ENCODE measurements at places on chromosomes 11 and 22.

DNA sequence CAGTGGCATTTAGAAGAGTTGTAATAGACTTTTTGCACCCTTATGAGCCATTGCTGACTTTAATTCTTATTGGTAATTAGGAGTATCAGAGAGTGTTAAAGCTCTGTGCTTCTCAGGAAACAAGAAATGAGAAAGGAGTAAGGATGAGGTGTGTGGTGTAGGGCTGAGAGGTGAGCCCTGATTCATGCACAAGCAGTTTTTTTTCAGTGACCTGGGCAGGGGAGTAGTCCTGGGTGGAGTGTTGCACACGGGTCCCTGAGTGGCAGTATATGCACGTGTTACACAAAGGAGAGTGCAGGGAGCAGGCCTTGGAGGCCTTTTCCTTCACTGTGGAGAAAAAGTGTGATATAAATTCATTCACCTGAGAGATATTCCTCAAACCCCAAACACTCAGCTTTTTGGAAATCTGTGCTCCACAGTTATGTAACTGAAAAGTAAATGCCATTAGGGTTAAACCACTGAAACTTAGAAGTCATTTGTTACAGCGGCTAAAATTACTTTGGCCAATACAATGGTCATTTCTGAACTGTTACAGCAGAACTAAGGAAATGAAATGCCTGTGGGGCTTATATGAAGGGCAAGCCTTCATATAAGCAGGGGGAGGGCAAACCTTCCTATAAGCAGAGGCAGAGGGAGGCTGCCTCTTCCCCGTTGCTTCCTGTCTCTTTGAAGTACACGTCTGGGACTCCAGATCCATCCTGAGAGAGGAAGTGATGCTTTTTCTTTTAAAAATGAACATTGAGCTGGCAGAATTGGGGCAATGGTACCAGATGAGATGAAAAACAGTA is 62.6 kb upstream of the OLFML1 start:
- no peak for DNase-seq

- no peak for DNase-seq
Measured at GRCh38 chr11:122779047-122779629, 59.2 kb upstream of the CRTAM start.

DNA sequence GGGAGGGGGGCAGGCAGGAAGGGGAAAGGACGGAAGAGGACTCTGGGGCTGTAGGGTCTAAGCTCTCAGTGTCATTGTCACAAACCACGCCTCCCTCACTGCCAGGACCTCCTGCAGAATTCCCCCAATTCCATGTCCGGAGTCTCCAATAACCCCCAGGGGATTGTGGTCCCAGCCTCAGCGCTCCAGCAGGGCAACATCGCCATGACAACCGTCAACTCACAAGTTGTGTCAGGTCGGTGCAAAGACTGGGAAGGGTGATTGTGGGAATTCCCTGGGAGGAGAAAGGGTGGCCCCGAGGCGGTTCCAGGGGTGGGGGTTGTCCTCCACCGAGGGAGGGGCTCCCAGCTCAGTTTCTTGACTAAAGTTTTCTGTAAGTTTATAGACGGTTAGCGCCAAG is 86.0 kb downstream of the FEZ1 start:
- no peak for DNase-seq

DNA sequence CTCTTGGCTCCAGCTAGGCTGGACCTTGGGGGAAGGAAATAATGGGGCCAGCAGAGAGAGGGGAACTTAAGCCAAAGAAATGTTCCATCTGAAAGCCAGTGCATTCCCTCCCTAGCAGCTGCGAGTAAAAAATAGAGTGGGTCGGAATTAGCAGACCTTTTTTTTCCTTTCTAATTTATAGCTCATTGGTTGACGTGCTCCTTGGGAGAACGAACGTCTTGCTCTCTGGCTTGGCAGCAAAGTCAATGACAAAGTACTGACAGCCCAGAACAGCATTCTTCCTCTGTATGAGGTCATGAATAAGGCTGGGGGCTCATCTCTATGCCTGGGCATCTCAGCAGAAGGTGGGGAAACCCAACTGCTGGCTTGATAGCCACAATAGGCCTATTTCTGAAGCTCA is 65.0 kb downstream of the SEZ6L start:
- DNase-seq, result no peak

- DNase-seq, result no peak
Measured at GRCh38 chr11:118001494-118001971, 15.3 kb downstream of the IL10RA start.

DNA sequence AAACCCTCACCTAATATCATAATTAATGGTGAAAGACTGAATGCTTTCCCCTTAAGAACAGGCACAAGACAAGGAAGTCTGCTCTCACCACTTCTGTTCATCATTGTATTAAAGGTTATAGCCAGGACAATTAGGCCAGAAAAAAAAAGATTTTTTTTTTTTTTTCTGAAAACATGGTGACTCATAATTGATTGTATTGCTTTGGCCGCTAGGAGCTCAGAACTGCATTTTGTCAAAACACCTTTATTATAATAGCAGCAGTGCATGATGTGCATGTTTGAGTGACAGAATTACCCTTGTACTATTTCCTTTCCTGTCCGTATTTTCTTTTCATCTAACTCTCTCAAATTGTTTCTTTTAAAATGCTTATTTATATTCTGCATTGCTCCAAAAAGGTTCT is 98.1 kb downstream of the RNF169 start:
- DNase-seq, result no peak

- DNase-seq, result no peak
Measured at GRCh38 chr11:75503531-75504099, 22.1 kb downstream of the GDPD5 start.

- no peak for DNase-seq
Measured at GRCh38 chr11:120144501-120144900, 6.6 kb upstream of the TRIM29 start.

DNA sequence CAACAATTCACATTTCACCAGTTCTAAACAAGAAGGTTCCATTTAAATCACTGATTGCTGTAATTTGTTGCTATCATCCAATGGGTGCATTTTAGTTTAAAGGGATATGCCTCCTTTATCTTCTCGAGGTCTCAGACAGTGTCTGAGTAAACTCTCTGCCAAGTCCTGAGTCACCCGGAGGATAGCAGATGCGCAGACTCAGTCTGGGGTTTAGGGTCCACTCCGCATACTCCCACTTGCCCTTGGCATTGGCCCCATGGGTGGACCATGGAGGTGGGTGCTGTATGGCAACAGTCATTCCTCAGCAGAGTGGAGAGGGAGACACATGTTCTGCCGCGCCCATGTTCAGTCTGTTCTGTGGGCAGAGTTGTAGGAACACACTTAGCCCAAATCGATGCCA is 65.4 kb upstream of the CRTAM start:
- no peak for DNase-seq

All from stimulated activated CD8-positive, alpha-beta memory T cell treated with anti-CD3 and anti-CD28 coated beads, Interleukin-7, amount 100 ng/mL, for 48 hours (primary cell).